ENCODE measurements at places on chromosomes 11 and 22.

- peak; percentile 40 for DNase-seq
Observed at GRCh38 chr22:50306753-50307749, at the start of gene PLXNB2. PLXNB2 (minus strand) TSS chr22:50307646; CDS start chr22:50290584, 17,062 bp downstream.

DNA sequence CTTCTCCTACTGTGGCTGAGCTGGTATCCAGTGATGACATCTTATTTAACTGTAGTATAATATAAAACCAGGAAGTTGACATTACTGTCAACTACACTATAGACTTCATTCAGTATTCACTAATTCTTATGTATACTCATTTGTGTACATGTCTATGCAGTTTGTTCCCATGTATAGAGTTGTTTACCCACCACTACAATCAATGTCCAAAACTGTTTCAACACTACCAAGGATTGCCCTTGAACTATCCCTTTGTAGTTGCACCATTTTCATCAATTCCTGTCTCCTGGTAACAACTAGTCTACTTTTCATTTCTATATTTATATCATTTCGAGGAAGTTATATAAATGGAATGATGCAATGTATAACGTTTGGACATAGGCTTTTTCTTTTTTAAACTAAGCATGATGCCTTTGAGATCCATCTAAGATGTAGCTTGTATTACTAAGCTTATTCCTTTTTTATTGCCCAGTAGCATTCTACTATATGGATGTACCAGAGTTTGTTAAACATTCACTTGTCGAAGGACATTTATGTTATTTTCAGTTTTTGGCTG lies 39.2 kb downstream of the TMEM135 start:
- DNase-seq = no peak

GRCh38 chr22:41096841-41097240 lies 4.4 kb downstream of the EP300 start:
- no peak for DNase-seq

DNA sequence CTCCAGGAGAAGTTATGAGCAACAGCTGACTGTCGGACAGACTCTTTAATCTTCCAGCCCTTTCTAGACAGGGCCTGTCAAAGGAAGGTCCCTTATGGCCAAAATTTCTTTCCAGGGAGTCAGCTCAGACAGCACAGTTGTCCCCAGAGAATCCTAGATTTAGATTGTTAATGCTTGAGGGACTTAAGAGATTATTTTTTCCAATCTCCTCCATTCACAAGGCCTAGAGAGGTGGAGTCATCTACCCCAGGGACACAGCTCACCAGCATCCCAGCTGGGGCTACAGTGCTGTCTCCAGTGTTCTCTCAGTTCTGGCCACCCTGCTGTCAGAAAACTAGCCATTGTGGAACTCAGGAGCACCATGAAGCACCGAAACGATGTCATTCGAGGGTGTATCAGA lies 7.8 kb downstream of the DSCAML1 start:
- no peak for DNase-seq

DNA sequence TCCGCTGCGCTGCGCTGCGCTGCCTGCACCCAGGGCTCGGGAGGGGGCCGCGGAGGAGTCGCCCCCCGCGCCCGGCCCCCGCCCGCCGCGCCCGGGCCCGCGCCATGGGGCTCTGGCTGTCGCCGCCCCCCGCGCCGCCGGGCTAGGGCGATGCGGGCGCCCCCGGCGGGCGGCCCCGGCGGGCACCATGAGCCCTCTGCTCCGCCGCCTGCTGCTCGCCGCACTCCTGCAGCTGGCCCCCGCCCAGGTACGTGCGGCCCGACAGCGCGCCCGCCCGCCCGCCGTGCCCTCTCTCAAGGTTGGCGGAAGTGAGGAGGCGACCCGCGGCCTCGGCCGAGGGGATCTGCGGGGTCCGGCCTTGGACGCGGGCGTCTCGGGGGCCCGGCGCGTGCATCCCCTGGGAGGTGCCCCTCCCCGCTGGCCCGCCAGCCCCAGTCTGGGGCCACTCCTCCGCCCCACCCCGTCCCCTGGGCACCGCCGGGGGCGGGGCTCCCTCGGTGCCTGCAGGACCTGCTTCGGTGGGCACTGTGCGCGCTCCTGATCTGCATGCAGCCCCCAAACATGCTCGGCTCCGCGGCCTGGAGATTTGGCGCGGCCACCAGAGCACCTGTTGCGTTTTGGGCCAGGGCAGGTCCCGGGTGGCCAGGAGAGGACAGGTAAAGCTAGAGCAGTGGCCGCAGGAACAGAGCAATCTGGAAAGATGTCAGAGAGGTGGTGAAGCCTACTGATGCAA lies 429 bp downstream of the VEGFB start:
- DNase-seq = no peak

DNA sequence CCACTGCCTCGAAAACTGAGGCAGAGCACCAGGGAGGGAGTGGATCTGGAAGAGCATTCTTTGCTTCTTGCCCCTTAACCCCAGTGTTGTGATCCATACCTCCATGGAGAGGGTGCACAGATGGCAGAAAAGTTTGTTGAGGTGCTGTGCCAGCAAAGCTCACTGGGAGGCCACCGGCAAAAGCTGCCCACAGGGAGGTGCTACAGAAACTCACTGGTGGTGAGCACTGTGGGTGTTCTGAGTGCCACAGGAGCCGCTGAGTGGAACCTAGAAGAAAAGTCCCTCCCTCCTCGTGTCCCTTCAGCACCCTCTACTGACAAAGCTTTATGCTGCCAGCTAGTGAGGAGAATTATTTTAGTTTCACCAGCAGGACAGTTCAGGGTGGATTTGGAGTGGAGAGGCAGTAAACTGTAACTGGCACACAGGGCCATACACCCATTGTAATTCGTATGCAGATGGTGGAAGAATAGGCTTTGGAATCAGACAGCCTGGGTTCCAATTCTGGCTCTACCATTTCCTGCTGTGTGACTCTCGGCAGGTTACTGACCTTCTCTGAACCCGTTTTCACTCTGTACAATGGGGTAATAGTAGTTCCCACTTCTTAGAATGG lies 84.6 kb downstream of the SWAP70 start:
- DNase-seq = peak; percentile 50

GRCh38 chr11:83566950-83567349 lies 280.8 kb upstream of the CCDC90B start:
- DNase-seq = no peak

DNA sequence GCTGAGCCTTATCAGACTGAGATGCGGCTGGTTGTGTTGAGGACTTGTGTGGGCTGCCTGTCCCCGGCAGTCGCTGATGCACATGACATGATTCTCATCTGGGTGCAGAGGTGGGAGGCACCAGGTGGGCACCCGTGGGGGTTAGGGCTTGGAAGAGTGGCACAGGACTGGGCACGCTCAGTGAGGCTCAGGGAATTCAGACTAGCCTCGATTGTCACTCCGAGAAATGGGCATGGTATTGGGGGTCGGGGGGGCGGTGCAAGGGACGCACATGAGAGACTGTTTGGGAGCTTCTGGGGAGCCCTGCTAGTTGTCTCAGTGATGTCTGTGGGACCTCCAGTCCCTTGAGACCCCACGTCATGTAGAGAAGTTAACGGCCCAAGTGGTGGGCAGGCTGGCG lies 25.5 kb downstream of the CSF2RB start:
- DNase-seq = no peak

DNA sequence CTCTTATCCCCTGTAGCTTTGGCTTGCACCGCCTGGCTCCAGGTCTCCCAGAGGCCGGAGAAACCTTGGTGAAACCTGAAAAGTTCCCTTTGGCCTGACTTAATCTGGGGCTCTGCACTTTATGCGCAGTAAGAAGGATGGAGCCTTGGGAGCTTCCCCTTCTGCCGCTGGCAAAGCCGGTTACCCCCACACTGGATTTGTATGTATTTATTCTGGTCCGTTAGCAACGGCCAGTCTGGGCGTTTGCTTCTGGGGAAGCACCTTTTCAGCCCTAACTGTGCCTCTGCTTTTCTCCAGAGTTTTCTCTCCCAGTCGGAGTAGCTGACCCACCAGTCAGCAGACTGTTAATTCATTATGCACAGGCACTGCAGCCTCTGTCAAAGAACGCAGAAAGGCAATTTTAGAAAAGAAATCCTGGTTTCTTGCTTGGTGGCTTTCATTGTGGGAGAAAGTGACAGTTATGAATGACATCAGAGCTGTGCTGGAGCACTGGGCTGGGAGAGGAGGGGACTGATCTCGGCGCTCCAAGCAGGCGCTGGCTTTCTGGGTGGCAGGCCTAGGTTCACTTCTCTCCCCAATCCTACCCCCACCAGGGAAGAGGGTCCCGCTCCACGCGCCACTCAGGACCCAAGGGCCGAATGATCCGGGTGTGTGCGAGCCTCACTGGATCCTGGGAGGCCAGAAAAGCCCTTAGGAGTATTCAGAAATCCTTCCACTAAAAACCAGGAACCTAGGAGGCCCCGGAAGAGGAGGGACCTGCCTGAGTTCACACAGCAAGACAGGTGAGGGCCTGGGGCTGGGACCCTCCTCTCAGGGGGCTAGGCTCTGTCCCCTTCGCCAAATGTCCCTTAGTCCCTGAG lies 70.2 kb downstream of the RTL6 start:
- no peak for DNase-seq

GRCh38 chr22:24325105-24325757 lies 54.6 kb downstream of the SPECC1L start:
- no peak for DNase-seq

- no peak for DNase-seq
Observed at GRCh38 chr11:48077251-48077650, 96.9 kb downstream of the PTPRJ start.

- no peak for DNase-seq
Observed at GRCh38 chr22:40400159-40400558, 29.8 kb downstream of the SGSM3 start.

DNA sequence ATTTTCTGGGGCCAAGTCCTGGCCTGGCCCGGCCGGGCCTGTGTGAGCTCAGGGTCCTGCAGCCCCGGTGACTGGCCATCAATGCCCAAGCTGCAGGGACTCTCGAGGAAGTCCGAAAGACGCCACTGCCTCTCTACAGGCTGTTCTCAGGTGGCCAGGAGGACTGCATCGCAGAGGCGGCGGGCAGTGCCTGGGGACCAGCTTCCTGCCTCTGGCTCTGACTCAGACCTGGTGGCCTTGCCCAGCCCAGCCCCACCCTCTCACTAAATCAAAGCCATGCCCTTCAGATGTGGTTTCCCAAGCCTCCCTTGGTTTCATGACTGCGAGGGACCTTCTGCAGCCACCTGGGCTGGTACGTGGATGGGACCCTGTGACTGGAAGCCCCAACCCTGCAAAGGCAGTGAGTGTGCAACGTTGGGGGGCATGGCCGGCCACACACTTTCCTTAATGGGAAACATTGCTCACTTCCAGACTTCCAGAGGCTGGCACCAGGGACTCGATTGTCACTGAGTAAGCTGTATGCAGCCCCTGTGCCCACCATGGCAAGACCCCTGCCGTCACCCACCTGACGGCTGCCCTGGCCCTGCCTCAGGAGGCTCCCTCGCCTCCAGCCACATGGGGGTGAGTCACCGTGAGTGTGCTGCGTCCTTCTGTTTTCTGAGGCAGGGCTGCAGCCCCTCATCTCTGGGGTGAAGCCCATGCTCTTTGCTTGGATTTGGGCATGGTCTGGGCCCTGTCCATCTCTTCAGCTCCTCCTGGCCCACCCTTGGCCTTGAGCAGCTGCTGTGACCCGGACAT lies 6.0 kb upstream of the FGF3 start:
- no peak for DNase-seq

DNA sequence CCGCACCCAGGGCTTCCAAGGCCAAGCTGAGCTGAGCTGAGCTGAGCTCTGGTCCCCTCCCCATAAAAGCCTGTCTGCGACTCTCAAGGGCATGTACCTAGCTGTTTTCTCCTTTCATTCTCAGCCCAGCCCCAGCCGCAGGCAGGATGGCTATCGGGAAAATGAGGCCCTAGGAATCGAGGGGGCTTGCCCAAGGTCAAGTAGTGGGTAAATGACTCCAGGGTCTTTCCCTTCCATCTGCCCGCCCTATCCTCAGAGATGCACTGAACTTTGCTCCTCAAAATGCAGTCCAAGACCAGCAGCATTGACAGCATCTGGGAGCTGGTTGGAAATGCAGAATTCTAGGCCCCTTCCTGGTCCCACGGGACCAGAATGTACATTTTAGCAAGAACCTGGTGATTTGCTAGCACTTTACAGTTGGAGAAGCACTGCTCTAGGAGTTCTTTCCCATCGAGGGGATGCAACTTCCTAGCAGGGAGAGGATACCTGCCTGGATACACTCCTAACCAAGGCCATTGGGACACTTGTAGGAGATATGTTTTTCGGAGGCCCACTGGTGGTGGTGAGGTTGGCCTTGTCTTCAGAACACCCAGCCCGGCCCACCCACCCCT lies 43.2 kb upstream of the ACCSL start:
- DNase-seq = no peak

DNA sequence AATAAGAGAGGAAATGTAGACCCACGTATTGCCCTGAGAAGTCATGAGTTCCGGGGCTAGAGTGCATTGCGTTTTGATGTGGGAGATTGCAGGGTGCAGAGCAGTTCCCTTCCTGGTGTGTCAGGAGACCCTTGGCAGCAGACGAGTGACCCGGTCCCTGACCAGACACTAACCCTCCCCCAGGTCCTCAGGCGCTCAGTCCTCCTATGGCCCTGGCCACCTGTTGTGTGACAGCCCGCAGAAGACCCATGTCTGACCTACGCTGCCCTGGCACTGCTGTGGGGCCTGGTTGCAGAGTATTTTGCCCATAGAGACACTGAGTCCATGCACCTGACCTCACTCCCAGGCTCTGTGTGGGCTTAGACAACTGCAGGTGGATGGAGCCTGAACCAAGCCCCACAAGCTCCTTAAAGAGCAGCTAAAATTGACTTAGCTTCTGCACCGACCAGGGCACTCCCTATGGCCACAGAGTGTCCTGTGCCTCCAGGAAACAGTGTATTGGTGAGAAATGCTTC lies 833.8 kb downstream of the TBC1D22A start:
- no peak for DNase-seq

DNA sequence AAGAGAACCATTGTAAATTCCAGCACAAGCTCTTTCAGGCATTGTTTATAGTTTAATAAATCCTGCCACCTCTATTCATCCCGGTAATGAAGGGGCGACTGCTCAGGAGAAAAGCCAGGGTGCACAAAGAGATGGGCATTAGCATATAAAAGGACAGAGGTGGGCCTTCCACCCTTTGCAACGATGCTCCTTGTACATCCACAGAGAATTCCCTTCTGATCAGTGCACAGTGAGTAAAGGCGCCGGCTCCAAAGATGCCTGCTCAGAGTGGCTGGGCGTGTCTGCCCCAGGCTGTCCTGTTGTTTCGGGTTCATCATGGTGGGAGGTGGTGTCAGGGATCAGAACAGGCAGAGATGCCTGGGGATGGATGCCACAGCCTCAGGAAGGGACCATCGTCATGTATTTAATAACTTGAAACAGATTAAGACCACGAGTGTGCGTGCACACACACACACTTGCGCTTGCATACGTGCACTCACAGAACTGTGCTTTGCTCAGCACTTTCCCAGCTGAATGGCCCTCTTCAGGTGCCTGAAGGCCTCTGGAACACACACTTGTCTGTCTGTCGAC lies 305.0 kb downstream of the TBC1D22A start:
- no peak for DNase-seq

DNA sequence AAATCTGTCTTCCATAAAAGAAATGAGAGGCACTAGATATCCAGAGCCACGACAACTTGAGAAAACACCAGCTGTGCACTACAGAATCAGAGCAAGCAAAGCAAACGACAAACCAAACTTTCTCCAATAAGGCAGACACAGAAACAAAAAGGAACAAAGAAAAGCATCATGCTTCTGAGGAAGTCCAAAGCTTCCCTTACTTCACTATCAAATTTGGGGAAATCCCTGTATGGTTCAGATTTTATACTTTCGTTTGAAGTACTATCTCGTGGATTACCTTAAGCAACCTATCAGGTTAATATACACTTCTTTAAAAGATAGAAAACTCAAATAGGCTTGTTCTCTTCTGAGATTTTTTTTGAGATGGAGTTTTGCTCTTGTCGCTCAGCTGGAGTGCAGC lies 27.7 kb downstream of the ALG9 start:
- no peak for DNase-seq

GRCh38 chr22:46965555-46966494 lies 203.4 kb downstream of the TBC1D22A start:
- DNase-seq = no peak

Data from C1 segment of cervical spinal cord (tissue), 14 donors.